ENCODE measurements at places on chromosomes 2 and 18.

DNA sequence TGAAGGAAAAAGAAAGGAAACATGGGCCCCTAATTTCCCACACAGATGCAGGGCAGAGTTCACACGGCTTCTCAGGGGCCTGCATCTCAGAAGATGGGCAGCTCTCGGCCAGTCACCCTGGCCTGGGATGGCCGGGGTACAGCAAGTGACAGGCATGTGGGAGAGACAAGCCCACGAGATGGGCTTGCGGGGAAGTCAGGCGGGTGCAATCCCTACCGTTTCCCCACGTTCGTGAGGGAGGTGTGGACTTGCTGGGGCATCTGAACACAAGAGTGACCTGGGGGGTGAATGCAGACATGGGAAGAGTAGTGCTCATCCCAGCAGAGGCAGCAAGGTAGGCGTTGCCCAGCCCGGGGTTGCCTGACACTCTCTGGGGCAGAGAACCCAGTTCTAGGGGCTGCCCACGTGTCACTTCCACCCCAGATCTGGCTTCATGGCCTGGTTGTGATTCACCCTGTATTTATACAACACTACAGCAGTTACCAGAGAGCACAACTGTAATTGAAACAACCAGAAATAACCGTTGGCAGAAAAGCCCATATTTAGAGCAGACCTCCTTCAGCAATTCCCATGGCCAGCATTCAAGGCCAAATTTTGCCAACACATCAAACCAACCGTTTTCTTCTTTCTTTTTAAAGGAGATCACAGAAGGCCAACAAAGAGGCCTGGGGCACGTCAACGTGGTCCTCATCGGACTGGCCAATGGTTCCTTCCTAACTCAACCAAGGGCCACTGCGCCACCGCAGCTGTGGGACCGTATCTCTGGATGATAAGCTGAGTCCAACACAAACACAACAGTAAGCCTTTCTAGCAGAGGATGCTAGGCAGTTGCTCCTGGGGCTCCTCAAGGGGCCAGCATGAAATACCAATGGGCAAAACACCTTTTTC is 58.4 kb downstream of the PARD6G start:
- no peak for DNase-seq

DNA sequence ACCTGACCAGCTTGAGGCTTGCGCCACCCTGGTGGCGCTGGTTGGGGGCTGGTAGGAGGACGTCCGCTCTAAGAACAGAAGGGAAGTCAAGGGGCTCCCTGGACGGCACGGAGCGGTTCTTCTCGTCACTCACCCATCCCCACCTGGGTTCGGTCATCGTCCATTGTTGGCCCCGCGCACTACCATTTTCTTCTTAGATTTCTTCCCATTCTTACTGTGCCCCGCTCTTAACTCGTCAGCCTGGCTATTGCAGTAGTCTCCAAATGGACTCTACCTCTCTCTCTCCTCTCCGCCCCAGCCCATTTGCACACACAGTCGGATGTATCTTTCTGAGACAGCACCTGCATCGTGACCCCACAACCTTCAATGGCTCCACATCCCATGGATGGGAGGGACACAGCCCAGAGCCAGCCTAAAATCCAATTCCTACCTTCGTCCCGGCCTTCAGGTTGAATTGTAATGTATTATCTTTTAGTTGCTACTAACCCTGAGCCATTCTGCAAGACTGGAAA is 814 bp upstream of the RAB1A start:
- DNase-seq, result no peak

DNA sequence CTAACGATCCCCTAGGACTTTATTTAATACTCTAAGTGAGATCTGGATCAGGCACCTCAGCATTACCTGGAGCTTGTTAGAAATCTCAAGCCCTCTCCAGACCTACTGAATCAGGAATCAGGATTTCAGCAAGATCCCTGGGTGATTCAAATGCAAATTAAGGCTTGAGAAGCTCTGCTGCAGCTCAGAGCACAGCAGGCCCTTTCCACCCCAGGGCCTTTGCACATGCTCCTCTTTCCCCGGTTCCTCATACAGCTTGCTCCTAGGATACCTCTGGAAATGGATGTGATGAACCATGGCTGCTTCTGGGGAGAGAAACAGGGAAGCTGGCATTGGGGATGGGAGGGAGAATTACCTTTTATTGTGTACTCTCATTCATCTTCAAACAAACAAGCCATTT is 40.3 kb upstream of the MGAT4A start:
- DNase-seq, result no peak

DNA sequence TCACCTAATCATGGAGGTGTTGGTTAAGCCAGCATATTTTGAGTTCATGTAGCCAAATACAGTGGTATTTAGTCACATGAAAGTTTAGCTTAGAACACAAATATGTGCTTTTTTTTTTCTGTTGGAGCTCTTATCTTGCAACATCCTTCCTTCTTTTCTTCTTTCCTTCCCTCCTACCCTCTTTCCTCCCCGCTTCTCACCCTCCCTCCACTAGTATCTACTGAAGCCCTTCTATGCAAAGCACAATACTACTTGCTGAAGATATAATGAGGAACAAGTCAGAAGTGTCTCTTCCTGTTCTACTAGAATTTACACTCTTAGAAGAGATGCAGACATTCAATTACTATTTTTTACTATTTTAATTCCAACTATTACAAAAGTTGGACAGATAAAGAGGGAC is 105.0 kb upstream of the ITGA4 start:
- DNase-seq, result no peak

DNA sequence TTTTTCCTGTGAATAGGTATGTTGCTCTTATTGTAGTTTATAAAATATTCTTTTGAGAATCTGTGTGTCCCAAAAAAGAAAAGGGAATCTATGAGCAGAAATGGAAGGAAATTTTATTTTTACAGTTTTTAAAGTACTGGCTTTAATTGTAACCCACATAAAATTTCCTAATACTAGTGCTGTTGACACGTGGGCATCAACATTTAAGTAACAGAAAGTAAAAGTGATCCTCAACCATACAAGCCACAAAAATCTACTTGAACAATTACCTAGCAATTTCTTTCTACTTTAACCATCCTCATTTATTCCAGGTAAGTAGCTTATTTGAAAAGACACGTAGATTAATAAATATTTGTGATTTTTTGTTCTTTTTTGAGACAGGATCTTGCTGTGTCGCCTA is 62.0 kb downstream of the MAP3K20 start:
- no peak for DNase-seq

GRCh38 chr18:41170346-41170745 is 784.7 kb upstream of the PIK3C3 start:
- no peak for DNase-seq

- no peak for DNase-seq
Measured at GRCh38 chr2:42249284-42249683, 80.1 kb downstream of the EML4 start.

- DNase-seq, result no peak
Measured at GRCh38 chr2:166179201-166179600, 51.4 kb upstream of the SCN1A start.

DNA sequence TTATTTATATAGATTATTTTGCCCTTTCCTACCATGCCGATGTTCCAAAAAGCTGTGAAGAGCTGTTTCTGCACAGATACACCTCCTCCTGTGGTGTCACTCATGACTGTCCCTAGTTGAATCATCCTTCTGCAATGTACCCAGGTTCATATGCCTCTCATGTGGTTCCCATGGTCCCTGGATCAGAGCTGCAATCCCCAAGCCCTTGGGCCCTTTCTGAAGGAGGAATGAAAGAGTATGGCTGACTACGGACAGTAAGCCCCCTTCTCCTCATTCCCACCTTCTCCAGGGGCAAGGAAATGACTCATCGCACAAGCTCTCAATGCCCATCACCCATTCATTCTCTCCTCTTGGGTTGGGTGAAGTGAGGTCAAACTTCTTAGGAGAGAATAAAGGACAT is 63.9 kb upstream of the ACVR1 start:
- no peak for DNase-seq

DNA sequence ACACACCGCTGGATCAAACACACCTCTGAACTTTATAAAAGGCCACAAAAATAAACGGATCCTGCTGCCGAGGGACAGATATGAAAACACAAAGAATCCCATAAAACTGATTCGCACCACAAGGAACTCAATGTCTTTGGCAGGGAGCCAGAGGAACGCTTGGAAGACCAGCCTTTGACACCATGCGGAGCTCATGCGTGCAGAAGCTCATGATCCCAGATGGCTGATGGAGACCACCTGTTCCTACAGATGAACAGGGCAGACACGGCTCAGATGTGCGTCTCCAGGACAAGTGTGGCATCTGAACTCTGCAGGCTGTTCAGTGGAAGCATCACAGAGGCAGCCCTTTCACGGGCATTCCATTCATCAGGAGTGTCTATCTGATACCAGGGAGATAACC is 24.9 kb downstream of the COPS9 start:
- no peak for DNase-seq

DNA sequence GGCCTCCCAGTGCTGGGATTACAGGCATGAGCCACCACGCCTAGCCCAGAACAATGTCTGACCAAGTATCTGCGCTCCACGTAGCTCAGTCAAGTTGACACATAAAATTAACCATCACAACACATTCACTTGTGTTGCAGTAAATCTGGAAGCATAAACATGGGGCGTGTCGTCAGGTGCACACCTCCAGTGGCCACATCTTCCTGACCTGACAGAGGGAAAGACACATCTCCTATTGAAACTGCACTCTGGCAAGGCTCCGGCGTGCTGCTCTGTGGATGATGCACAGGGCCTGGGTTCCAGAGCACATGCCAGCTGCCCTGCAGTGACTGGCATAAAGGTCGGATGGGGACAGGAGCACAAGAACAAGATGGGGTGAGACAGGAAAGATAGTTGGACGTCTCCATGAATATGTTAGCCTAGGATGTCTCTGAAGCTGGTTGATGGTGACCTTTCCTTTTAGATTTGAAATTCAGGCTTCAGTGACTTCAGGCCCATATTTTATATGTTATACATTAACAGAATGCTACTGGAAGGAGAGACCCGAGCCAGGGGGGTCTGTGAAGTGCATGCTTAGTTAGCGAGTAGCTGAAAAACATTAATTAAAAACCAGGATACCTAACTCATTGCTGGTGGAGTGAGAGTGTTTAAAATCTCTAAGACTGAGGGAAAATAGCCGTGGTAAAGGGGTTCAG is 10.9 kb downstream of the IMPA2 start:
- no peak for DNase-seq

- DNase-seq, result no peak
Measured at GRCh38 chr18:62245699-62246098, 58.6 kb downstream of the RELCH start.

GRCh38 chr2:160220545-160221009 is 20.5 kb upstream of the ITGB6 start:
- no peak for DNase-seq

- DNase-seq, result no peak
Measured at GRCh38 chr2:127508631-127509034, 17.7 kb downstream of the IWS1 start.

DNA sequence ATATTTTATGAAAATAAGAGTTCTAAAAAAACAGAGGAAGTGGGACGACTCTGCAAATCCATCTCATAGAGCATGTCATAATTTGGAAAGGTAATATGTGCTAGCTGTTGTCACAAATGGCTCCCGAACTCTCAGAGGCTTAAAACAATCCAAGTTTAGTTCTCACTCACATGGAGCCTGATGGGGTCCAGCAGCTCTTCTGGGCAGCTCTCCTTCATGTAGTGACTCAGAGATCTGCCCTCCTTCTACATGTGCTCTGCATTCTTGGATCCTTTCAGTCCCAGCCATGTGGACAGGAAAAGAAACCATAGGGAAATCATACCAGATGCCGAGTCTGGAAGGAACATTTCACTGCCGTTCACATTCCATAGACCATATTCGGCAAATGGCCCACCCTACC is 180.1 kb upstream of the APCDD1 start:
- no peak for DNase-seq

DNA sequence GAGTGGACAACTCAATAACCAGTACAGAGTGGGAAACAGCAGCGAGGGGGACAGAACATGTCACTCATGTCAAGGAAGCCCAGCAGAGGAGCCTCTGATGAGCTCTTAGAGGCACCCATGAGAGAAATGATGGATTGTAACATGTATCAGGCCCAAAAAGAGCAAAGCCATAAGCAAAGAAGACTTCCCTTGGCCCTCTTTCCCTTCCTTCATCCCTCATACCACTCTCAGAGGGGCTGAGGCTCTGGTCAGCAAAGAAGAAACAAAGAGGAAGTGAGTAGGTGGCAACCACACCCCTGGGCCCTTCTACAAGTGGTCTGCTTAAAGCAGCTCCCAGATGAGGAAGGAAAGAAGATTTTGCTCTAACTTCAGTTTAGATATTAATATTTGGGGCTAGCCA is 112.8 kb downstream of the CDC42EP3 start:
- no peak for DNase-seq

Data from stimulated activated CD8-positive, alpha-beta memory T cell treated with anti-CD3 and anti-CD28 coated beads, Interleukin-15, amount 100 ng/mL, for 24 hours (primary cell).